ENCODE measurements at places on chromosomes 6 and 20.

- DNase-seq = no peak
Observed at GRCh38 chr20:3545401-3545925, 74.6 kb downstream of the ATRN start.

DNA sequence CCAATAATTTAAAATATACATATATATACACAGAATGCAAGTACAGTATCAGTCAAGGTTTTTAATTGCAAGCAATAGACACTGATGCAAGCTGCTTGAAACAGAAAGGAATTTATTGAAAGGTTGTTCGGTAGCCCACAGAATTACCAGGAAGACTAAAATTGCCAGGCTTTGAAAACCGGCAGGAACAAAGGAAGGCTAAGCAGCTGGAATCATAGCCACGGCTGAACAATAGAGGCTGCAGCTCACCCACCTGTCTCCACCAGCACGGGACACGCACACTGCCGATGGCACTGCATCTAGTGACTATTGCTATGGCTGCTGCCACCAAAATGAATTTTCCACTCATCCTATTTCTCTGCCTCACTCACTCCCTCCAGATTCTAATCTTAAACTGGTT is 22.0 kb upstream of the L3MBTL3 start:
- no peak for DNase-seq

DNA sequence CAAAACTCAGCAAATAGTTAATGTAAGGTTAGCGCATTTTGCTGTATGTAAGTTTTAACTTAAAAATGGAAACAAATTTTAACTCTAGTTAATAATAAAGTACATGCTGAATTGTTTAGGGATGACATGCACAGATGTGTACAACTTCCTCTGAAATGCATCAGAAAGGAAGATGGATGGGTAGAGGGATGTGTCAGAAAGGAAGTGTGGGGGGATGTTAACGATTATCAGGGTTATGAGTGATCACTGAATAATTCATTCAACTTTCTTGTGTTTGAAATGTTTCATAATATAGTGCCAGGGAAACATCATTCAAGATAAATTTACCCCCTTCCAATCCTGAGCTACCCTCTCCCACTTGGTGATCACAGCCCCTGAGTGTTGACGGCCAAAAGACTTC is 87.6 kb downstream of the FOXA2 start:
- no peak for DNase-seq

DNA sequence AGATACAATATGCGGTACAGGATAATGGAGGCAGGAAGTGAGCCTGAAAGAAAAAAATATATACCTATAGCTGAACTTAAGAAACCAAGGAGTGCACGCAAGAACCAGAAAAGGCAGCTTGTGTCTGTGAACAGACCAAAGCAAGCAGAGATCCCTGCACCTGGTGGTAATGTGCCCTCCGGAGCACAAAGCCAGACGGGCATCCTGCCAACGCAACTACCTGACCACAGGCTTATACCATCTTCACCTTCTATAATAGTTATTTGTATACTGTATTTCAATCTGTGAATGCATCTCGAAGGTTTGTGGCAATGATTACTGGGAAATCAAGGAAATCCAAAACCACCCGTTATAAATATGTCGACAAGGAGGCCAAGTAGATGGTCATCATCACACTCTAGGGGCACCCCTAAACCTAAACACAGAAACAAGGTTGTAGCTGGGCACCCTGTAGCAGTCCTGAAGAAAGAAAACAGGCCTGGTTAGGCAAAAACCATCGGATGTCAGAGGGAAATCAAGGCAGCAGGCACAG is 801 bp downstream of the FBXL4 start:
- DNase-seq = no peak

- no peak for DNase-seq
Observed at GRCh38 chr20:57250607-57251343, 15.7 kb downstream of the BMP7 start.

DNA sequence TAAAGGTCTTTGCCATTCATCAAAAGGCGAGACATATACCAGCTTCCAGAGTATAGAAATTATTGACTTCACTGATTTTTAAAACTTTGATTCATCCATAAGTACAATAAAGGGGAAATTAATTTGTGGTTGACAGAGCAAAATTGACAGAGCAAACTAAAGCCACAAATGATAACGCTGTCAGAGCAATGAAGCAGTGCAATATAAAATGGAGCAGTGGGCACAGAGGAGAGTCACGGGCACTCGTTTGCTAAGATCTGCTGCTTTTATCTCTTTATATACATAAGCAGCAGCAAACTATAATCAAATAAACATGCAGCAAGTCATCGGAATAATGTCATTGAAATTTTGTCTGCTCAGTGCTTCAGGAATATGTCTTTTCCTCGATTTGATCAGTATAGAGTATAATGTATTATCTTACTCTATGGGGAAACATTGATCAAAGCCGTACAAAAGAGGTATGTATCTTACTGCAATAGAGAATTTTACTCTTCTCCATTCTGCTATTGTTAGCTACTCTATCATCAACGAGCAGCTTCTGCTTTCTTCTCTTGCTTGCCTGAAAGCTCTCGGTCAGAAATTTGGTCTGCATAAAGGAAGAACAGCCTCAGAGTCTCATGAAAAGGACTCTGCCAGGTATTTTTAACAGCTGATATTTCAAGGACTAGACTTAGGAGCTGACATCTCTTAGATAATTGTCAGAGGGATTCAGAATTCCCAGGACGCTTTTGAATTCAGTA is 546.0 kb upstream of the ARID1B start:
- DNase-seq = no peak

- no peak for DNase-seq
Observed at GRCh38 chr6:100353276-100354015, 111.3 kb downstream of the SIM1 start.

GRCh38 chr6:55726144-55726543 is 147.2 kb upstream of the HMGCLL1 start:
- no peak for DNase-seq

DNA sequence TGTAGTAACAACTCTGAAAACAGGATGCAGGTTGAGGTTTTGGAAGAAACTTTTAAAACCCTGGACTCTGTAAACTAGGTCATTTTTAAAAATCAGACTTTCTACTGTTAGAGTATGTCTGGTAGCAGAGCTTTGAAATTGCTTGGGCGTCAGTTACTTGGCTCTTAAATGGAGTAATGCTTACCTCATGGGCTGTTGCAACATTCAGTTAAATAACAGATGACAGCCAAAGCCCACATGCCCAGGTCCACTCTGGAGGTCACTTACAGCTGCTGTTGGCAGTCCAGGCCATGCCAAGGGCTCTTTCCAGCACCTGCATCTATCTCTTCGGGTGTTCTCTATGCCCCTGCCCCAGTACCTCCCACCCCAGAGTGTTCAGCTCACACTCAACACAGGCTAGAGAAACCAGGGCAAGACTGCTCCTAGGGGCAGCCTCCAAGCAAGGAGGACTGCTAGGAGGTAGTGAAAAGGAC is 96.4 kb downstream of the BANF2 start:
- DNase-seq = no peak

DNA sequence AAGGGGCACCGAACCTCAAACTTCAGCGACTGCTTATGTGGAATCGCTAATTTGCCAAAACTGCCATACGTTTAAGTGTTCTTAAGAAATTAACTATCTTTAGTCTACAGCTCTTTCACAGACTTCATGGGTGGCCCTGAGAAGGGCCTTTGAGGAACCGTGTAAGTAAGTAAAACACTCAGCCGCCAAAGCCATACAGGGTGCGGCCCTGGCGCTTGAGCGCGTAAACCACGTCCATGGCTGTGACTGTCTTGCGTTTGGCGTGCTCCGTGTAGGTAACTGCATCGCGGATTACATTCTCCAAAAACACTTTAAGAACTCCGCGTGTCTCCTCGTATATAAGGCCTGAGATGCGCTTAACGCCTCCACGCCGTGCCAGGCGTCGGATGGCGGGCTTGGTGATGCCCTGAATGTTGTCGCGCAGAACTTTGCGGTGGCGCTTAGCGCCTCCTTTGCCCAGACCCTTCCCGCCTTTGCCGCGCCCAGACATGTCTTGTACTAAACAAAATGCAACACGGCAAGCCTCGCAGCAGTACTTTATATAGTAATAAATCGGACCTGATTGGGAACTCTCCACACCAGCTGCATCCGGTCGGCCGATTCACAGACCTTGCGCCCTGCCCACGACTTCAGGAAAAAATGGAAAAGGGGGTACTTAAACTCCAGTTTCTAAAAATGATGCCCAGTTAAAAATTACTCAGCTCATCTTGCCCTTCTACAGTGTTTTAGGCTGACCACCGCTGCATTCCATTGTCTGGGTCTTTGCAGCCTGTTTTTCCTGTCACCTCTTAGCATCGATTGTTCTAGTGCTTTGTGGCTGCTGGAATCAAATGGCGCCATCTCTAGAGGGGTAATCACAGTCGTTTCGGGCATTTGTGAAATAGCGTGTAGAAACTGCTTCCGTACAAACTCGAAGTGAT is 38.9 kb downstream of the OR2B2 start:
- no peak for DNase-seq

DNA sequence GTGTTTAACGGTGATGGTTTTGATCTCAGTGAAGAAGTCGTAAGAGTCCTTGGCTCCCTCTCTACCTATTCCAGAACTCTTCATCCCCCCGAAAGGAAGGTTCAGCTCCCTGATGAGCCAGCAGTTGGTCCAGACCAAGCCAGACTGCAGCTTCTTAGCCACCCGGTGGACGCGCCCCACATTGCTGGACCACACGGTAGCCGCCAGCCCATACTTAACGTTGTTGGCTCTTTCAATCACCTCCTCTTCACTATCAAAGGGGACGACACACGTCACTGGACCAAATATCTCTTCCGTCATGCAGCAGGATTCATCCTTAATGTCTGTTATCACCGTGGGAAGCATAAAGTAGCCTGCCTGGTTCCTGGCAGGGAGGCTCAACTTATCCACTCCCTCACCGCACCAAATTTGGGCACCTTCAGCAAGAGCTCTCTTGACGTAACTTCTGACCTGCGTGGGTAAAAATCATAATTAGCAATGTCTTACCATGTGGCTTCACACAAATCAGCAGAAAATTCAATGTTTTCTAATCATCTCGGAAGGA is 31.4 kb downstream of the ALDH8A1 start:
- no peak for DNase-seq

GRCh38 chr6:159879856-159880255 is 10.9 kb upstream of the MAS1 start:
- DNase-seq = no peak

DNA sequence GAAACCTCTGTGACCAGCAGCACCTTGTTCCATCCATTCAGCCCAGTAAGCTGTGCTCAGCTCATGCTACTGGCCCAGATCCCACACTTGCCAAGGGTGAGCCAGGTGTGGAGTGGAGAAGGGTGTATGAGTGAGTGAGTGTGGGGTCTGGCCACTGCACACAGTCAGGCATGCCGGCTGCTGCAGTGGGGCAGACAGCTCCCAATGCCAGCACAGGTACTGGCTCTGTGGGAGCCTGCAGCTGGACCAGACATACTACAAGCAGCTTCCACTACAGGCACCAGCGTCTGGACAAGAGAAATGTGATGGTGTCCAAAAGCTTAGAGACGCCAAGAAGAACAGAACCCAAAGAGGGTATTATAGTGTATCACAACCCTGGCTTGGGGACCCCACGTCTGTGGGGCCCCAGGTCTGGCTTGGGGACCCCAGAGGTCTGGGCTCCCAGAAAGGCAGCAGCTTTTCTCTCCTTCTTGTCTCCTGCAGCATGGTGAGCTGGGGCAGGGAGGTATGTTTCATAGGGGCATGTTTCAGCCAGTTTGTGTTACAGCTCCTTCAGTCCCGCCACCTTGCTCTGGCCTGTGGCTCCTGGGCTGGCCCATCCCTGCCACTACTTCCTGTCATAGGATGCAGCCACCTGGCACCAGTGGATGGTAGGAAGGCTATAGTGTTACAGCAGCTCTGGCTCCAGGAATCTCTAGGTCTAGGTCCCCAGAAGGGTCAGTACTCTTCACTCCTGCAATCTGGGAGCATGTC is 152.4 kb upstream of the HSF2 start:
- no peak for DNase-seq

DNA sequence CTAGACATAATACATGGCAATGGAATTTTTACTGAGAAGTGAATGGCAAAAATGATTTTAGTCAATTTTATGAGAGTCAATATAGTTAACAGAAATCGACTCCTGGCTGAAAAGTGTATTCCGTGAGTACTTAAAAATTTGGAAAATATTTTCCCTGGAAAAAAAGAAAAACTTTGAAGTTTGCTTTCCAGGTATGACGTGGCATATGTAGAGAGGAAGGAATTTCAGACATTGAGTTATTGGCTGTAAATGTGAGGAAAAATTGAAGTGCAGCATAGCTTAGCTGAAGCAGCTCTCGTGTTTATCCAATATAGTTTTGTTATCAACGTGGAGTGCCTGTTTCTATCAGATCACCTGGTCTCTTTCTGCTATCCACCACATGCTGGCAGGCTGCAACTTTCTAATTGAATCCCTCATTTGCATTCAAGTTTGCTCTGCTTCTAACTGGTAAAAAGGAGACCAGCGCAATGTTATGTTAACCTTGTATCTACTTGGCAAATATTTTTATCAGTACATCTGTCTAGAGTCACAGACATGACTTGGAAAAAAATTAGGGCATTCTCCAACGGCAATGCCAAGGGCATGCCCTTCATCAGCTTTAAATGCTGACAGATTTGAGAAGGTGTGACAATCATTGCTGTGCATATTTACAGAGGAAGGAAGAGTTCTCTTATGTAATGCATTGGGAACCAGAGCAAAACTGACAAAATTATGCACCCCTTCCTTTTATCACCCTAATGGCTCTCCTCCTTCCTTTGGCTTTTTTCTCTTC is 1102.8 kb upstream of the FLRT3 start:
- no peak for DNase-seq

DNA sequence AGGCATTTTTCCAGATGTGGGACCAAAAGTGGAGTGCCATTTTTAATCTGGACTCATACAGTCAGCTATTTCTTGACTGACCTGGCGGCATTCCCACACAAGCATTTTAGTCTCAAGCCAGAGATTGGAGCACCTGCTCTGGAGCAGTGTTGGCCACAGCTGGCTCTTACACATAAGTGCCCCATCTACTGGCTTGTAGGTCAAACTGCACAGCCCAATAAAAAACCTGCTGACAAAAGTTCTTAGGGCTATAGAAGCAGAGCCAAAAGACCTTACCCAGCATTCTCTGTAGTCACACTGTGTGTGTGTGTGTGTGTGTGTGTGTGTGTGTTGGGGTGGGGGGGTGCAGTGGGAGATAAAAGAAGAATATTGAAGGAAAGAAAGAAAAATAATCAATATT is 38.6 kb upstream of the SENP6 start:
- DNase-seq = no peak

Measured in activated CD4-positive, alpha-beta T cell treated with anti-CD3 and anti-CD28 coated beads for 24 hours (primary cell).